RPMI8226 (cell line): ENCODE measurements at places on chromosomes 4 and X.

- no peak for DNase-seq
These were observed 39.3 kb downstream of the GASK1B start for GRCh38 chr4:158133551-158133950.

DNA sequence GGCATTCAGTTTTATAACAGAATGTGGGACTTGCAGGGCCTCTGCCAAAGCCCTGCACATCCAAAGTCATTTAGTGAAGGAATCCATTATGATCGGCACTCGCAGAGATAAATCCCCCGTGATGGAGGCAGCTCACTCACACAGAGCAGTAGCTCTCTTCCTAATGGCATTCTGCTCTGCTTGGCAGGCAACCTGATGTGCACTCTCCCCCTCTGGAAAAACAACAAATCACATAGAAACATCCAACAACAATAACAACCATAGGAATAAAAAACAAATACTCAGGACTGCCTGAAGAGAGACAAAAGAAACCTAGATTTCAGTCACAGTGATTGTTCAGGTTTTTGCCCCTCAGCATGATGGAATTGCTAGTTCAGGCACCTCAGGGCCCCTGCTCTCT, 59.7 kb downstream of the NAA11 start:
- no peak for DNase-seq

DNA sequence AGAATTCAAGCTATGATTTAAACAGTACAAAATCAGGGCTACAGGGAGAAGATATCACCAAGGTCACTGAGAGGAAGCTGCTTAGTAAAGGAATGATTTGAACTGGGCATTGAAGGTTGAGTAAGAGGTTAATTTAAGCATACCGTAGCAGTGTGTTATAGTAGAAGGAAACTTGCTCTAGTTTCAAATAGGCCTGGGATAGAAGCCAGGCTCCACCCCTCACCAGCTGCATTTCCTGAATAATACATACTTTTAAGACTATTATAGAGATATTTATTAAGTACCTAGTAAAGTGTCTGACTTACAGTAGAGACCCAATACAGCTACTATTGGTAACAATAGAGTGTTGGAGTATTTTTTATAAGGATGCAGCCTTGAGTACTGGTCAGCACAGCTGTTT, 118.0 kb upstream of the GLRA2 start:
- no peak for DNase-seq

- DNase-seq, result no peak
These were observed 18.6 kb downstream of the FAM9A start for GRCh38 chrX:8782595-8782994.

- no peak for DNase-seq
These were observed 12.2 kb upstream of the NWD2 start for GRCh38 chr4:37232315-37232714.

GRCh38 chr4:7075962-7076695, 8.3 kb upstream of the GRPEL1 start:
- DNase-seq, result no peak

DNA sequence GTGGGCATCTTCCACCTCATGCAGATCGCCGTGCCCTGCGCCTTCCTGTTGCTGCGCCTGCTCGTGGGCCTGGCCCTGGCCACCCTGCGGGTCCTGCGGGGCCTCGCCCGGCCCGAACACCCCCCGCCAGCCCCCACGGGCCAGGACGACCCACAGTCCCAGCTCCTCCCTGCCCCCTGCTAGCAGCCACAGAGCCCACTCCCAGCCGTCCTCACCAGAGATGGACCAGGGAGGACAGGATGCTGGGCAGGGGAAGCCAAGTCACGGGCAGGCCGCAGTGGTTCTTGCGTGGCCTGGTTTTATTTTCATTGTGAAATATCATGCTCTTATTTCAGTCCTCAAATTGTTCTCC, 15.1 kb downstream of the DGKQ start:
- no peak for DNase-seq

DNA sequence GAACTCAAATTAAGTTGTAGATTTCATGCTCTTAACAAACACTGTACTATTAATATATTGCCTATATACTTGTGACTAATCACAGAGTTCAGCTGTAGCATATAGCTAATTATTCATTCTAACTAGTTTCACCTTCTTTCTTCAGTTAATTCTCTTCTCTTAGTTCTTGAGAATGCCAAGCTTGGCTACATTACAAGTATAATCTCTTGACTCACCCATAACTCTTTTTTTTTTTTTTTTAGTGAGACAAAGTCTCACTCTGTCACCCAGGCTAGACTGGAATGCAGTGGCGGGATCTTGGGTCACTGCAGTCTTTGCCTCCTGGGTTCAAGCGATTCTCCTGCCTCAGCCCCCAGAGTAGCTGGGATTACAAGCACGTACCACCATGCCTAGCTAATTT, 5.4 kb downstream of the KLHL5 start:
- DNase-seq, result no peak

DNA sequence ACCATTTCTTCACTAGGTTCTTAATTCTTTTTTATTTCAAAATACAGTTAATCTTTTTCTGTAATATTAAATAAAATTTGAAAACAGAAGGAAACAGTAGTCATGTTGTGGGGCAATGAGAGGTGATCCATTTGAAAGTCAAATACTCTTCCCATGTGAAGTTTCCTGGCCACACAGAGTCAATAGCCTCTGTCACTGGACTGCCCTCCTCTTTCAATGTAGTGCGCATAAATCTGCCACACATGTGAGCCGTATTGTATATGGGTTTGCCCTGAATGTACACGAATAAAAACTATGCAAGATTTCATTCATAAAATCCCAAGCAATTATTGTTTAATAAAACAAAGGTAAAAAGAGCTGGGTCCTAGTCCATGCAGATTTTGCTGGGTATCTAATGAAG, 59.1 kb downstream of the NKX6-1 start:
- no peak for DNase-seq

- DNase-seq, result no peak
These were observed 67.7 kb upstream of the STARD8 start for GRCh38 chrX:68579810-68580209.

DNA sequence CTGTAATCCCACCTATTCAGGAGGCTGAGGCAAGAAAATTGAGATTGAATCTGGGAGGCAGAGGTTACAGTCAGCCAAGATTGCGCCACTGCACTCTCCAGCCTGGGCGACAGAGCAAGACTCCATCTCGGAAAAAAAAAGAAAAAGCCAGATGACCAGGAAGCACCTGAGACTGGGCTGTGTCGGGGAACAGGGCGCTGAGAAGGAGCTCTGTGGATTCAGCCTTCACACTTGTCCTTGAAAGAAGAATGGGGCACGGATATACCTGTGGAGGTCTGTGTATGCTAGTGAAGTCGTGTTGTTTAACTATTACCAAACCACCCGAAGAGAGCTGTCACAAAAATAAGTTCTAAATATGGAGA, 39.3 kb upstream of the TADA2B start:
- no peak for DNase-seq

- no peak for DNase-seq
These were observed 102.5 kb downstream of the DDIT4L start for GRCh38 chr4:100087743-100088142.

- DNase-seq, result no peak
These were observed 16.9 kb downstream of the WDR1 start for GRCh38 chr4:10099499-10100325.

DNA sequence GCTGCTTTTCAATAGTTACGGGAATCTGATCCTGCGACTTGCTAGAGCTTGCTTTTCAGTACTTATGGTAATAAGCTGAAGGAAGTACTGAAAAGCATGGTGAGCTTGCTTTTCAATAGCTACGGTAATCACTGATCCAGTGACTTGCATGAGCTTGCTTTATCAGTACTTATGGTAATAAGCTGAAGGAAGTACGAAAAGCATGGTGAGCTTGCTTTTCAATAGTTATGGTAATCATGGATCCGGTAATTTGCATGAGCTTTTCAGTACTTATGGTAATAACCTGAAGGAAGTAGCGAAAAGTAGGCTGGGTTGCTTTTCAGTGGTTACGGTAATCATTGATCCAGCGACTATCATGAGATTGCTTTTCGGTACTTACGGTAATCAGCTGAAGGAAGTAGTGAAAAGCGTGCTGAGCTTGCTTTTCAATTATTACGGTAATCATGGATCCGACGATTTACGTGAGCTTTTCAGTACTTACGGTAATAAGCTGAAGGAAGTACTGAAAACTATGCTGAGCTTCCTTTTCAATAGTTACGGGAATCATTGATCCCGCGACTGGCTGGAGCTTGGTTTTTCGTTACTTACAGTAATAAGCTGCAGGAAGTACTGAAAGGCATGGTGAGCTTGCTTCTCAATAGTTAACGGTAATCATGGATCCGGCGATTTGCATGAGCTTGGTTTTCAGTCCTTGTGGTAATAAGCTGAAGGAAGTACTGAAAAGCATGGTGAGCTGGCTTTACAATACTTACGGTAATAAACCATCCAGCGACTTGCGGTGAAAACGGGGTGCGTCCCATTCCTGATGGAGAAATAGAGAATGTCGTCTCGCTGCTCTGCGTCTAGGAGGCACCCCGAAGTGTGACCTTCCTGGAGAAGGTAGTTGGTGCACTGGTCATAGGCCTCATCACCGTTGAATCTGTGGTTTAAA, 6.5 kb downstream of the CRLF2 start:
- peak; percentile 86 for DNase-seq

DNA sequence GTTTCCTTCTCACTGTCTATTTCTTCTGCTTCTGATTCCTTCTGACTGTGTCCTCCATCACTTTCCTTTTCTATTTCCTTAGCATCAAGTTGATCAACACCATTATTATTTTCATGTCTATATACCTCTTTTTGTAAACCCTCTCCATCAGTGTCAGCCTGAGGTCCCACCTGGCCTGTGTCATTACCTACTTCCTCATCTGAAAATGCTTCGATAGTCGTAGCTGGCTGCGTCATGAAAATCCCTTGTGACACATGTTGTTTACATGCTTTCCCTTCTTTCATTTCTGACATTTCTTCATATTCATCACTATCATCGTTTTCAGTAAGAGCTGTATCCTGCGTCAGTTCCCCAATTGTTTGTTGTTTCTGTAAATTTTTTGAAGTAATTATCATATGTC, 39.6 kb downstream of the RPGR start:
- no peak for DNase-seq

GRCh38 chrX:155718972-155719586, 106.3 kb upstream of the TMLHE start:
- peak; percentile 80 for DNase-seq

DNA sequence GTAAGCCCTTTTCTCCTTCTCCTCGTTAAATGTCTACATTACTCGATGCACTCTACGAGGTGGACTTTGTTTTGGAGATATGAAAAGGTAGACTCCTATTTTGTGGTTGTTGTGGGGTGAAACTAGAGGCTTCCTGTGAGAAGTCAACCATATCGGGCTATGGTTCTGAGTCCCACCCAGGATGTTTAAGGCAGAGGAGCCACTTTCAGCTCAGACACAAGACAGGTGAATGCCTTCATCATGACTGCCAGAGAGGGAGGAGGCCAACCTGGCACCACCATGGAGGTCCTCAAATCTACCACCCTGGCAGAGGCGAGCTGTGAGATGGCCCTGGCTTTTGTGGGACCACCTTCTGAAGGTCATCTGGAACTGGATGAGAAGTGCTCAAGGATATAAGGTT, 154.4 kb upstream of the KLF3 start:
- DNase-seq, result no peak

DNA sequence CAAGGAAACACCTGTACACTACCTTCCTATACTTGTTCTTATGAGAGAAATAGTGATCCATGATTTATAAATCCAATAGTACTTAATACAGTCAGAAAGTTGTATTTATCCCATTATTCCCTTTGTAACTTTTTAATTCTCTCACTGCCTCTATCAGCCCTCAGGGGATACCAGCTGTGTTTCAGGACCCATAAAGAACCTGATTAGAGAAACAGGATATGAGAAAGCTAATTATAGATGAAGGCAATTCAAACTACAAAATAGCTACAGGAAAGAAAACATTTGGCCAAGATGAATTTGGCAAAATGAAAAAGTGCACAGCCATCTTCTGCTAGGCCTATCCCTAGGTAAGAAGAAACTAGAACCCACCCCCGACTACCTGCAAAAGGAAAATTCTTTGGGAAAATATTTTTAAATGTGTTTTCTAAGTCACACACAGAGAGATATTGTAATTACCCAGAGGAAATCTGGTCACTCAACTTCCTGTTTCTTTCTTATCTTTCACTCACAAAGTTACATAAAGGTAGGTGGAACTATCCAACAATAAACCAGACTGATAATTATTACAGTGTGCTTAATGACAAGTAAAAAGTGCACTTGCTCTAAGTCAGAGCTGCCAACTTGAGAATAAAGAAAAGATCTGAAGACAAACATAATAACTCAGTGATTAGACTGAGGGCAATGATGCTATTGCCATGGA, 836.5 kb upstream of the HTR2C start:
- DNase-seq, result no peak

DNA sequence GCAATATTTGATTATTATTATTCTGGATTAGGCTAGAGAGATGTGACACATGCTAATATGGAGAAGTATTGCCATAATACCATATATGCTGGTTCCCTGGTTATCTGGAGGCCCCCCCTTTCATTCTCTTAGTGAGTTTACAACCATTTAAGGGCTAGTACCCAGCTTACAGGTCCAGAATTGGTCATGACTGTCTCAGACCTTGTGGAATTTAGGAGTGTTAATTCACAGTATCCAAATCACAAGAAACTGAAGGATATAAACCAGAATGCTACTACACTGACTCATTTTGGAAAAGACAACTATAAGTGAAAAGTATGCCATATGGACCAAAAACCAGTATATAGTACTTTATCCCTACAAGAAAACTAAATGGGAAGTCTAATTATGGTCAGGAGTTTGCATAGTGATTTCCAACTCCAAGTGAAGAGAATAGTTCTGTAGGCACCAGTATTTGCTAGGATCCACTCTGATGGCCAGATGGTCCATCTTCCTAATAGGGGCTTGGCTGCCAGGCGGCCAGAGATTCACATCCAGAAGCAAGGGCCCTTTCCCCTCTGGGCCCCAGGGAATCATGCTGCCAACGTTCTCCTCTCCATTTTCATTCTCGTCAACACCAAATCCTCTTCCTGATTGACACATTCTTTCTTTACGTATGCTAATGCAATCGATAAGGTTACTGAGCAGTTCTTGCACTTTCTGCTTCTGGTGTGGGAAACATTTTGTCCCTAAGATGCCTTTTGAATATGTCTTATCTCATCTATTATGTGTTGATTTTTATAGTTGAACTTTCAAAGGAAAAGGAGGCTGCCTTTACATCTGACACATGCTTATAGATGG, 123.6 kb downstream of the SHROOM3 start:
- DNase-seq, result no peak

GRCh38 chr4:85555206-85555605, 80.3 kb downstream of the ARHGAP24 start:
- DNase-seq, result no peak

DNA sequence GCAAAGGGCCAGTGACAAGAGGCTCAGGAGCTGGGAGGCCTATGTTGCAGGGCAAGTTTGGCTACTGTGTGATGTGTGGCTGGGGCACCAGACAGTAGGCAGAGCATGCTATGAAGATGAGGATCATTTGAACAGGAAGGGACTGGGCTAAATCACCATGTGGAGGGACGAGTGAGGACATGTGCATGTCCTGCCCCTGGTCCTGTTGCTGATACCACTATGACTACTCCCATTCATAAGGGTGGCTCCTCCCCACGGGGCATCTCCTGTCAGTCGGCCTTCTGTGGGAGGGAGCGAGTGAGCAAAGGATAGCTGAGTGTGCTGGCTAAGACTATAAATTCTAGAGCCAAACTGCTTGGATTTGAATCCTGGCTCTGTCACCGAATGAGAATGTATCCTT, 139.2 kb downstream of the TMEM164 start:
- DNase-seq, result no peak
